ENCODE measurements at places on chromosomes 11 and 22. TPM values are rescaled to one million over a fixed set of nuclear protein-coding genes. Genes with fewer than 3 reads are reported as not detected.

KCNK4 gene
- polyA plus RNA-seq = not detected

MUC5B gene
- not detected for polyA plus RNA-seq

CNGA4 gene
- polyA plus RNA-seq = not detected

HIC2 gene
- 0.34 TPM for polyA plus RNA-seq

BIRC3 gene
- polyA plus RNA-seq = 158 TPM

ACTN3 gene
- not detected for polyA plus RNA-seq

PLAAT2 gene
- 6.4 TPM for polyA plus RNA-seq

CSNK2A3 gene
- 1.3 TPM for polyA plus RNA-seq

GLYATL2 gene
- not detected for polyA plus RNA-seq

CD248 gene
- 0.19 TPM for polyA plus RNA-seq

IFITM10 gene
- 0.06 TPM for polyA plus RNA-seq

CRYBB2 gene
- not detected for polyA plus RNA-seq

HEPN1 gene
- not detected for polyA plus RNA-seq

JAML gene
- 5.9 TPM for polyA plus RNA-seq

DCHS1 gene
- polyA plus RNA-seq = 0.06 TPM

CELF1 gene
- 78.6 TPM for polyA plus RNA-seq

All from IgD-negative memory B cell (primary cell).